ENCODE measurements at places on chromosomes 7 and 10. TPM values are rescaled to one million over a fixed set of nuclear protein-coding genes. Genes with fewer than 3 reads are reported as not detected.

The IGFBP1 gene
- 4.6 TPM for total RNA-seq

The GPR37 gene
- 2.3 TPM for total RNA-seq

The LRIT1 gene
- not detected for total RNA-seq

The GRM3 gene
- total RNA-seq: not detected

The IL6 gene
- total RNA-seq: 40.4 TPM

- no peak for DNase-seq
These were observed 87.1 kb downstream of the POLR1F start for GRCh38 chr7:19621740-19622139.

DNA sequence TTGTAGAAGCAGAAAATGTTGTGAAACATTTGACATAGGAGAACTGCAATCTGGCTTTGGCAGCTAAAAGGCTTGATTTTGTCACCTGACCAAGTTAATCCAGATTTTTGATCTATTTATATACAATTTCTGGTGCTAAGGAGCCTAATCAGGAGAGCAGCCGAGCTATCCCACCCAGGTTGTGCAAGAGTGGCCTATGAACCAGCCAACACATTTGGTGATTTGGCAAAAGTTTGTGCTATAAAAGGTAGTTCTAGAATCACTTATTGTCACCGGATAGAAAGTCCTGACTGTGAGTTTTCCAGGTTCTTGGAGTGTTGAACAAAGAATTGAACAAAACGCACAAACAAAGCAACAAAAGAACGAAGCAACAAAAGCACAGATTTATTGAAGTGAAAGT, 1.4 kb upstream of the SPAM1 start:
- DNase-seq: no peak

DNA sequence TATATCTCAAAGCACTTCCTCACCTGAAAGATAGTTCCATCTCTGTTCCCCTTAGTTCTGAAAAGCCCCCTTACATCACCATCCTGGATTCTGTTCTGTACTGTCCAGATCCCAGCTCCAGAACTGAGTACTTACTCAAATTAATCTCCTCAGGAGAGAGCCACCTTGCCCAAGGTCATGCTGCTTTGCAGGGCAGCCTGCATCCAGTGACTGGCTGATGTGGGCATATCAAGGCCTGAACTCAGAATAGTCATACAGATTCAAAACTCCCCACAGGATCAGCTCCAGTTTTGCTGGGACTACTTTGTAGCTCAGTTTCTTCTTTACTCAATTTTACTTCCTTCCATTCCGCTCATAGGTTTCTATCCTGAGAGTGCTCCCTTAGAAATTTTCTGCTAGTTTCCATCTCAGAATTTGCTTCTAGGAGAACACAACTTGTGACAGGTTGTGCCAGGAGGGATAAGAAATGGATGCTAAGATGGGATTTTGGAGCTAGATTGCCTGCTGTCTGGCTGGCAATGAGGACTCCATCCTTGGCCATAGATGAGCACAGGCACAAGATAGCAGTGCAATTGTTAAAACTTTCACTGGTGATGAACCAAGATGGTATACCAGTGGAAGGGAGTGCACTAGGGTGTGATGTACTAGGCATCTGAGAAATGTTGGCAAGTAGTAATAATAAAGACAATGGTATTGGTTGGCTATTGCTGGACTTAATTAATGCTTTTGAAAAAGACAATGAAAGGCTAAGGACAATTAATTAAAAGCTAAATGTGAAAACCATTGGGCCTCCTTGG, 17.3 kb downstream of the SRGN start:
- no peak for DNase-seq

GRCh38 chr10:59995862-59996261, 89.5 kb upstream of the CCDC6 start:
- peak; percentile 18 for DNase-seq

- DNase-seq: no peak
These were observed 498.7 kb downstream of the NXPH1 start for GRCh38 chr7:8931906-8932646.

- no peak for DNase-seq
These were observed 112.6 kb downstream of the WDR37 start for GRCh38 chr10:1168763-1169162.

GRCh38 chr7:2200584-2200980, 32.2 kb downstream of the MAD1L1 start:
- DNase-seq: no peak

DNA sequence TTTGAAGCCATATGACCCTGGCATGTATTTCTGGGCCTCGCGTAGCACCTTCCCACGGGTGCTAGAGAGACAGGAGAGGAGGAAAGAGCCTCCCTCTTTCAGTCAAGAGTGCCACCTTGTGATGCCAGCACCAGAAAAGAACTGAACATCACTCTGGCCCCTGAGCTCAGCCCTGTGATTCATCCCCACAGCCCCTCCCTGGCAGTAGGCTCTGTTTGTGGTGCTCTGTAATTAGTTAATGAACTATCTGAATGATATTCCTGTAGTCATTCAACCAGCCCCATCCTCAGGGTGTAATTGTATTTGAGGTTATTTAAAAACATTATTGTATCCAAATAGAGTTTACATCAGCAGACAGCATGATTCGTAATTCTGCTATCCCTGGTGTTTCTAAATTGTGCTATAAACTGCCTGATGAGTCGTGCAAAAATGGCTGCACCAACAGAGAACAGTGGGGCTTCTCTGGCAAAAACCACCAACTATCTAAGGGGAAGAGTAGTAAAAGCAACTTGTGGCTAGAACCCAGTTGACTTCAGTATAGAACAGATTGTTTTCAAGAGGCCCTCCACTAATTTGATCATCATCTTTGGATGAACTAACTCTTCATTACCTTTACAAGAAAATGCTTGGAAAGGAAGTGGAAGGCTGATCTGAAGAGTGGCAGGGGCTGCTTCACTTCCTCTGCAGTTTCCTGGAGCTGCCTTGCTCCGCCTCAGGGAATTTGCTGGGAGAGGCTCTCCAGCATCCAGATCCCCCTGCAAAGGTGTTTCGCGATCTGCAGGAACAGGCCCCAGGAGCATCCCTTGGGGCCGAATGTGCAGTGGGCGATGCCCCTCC, 23.7 kb upstream of the TIAL1 start:
- no peak for DNase-seq

DNA sequence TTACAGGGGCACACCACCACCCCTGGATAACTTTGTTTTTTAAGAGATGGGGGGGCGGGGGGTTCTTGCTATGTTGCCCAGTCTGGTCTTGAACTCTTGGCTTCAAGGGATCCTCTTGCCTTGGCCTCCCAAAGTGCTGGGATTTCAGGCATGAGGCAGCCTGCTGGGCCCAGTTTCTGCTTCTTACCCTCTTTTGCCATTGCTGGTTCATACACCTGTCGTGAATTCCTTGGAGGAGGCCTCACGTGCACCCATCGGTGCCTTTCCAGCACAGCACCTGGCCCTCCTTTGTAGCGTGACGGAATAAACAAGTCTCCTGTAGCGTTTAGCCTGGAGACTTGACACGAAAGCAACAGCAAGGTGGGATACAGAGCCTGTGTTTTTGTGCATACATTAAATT, 75.5 kb downstream of the CARD11 start:
- DNase-seq: no peak

All from epithelial cell of proximal tubule (primary cell).